ENCODE measurements at places on chromosomes 7 and 10.

DNA sequence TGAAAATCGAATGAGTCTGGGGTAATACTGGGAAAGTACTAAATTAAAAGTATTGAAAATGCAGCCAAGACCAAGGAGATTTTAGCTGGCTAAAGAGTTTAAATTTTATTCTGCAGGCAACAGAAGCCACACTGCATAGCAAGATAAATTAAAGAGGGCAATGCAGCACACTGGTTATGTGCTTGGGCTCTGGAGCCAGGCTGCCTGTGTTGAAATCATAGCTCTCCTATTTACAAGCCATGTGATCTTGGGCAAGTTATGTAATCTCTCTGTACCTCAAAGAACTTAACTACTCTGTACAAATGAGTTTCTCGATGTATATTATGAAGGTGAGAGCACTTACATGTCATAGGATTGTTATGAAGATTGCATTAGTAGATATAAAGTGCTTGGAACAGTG is 9.9 kb downstream of the SLC25A13 start:
- DNase-seq = peak; percentile 73

- DNase-seq = no peak
Observed at GRCh38 chr7:116957874-116958273, 4.6 kb downstream of the ST7 start.

- DNase-seq = no peak
Observed at GRCh38 chr7:137668404-137668803, 178.4 kb downstream of the DGKI start.

GRCh38 chr7:89223900-89224395 is 428.4 kb upstream of the TEX47 start:
- DNase-seq = no peak

GRCh38 chr10:124522933-124523871 is 61.6 kb downstream of the LHPP start:
- DNase-seq = no peak

DNA sequence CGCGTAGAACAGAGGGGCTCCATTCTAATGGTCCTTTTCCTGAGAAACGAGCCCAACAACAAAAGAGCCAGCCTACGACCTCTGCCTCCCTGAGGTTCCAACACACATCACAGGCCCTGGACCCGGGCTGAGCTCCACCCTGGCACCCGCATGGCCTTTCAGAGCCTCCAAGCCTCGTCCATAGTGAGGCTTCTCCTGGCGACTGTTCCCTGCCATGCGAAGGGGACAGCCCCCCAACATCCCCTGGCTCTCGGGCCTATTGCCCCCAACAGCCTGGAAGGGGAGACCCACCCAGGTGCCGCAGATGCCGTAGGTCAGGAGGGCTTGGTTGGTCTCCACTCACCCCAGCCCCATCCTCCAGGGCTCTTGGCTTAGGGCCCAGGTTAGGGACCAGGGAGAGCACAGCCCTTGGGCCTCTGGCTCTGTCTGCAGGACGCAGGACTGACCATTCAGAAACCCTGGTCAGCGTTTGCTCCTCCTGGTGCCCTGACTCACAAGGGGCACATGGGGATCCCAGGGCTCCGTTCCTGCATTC is 91.5 kb downstream of the TCERG1L start:
- DNase-seq = no peak

- DNase-seq = no peak
Observed at GRCh38 chr10:7035126-7035761, 375.6 kb downstream of the SFMBT2 start.

DNA sequence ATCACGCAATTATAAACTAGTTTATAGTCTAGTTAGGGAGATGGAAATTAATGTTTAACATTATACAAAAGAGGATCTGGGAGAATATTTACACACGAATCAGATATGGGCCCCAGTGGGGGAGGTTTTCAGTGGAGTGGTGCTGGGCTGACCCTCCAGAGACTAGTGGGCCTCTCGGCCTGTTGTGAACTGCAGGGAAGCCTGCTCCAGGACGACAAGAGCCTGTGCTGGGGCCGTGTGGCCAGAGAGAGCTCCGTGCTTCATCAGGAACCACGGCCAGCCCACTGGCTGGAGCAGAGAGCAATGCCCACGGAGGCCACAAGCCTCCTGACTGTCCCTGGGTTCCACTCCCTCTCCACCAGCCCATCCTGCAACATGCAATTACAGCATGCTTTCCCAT is 11.3 kb upstream of the ESYT2 start:
- DNase-seq = no peak

DNA sequence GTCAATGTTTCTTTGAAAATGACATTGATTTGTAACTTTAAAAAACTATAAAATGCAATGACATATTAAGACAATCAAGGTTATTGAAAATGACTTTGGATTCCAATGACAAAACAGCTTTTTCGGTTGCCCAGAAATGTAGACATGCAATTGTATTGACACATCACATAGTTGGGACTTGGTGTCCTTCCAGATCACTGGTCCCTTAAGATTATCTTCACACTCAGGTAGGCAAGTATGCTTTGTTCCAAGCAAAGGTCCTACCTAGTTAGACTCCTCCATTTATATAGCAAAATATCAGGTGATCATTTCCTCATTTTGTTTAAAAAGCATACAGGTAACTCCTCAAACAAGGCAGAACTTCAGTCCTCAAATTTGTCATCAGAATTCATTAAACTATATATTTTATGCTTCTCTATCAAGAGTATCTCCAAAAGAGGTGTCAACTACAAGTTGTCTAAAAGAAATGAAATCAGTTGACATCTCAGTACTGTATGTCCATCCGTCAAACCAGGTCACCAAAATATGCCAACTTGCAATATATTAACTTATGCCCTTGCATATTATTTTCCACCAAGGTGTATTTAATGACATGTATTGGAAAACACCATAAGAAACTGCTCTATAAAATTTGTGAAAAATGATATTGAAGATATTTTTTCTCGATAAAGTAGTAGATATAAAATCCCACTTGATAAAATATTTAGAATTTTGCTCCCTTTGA is 64.6 kb downstream of the TSPAN12 start:
- no peak for DNase-seq

GRCh38 chr10:34119456-34119855 is 695.6 kb downstream of the PARD3 start:
- no peak for DNase-seq

- no peak for DNase-seq
Observed at GRCh38 chr7:48305661-48306060, 134.4 kb downstream of the ABCA13 start.

DNA sequence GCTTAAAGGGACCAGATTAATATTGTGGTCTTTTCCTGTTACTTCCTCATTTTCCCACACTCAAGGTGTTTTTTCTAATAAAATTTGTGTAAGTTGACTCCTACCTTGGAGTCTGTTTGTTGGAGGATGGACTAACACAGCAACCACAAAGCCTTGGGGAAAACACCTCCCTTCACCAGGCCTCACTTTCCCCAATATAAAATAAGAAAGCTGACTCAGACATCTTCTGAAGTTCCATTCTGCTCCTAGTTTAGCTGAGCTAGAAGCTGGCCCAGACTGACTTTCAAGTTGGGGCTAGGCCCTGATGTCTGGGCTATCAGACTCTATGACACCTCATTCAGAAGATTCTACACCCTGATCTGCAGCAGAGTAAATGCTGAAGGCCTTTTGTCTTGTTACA is 73.0 kb upstream of the ADRB1 start:
- DNase-seq = no peak

- DNase-seq = peak; percentile 16
Observed at GRCh38 chr7:38411404-38411803, 138.0 kb upstream of the TARP start.

DNA sequence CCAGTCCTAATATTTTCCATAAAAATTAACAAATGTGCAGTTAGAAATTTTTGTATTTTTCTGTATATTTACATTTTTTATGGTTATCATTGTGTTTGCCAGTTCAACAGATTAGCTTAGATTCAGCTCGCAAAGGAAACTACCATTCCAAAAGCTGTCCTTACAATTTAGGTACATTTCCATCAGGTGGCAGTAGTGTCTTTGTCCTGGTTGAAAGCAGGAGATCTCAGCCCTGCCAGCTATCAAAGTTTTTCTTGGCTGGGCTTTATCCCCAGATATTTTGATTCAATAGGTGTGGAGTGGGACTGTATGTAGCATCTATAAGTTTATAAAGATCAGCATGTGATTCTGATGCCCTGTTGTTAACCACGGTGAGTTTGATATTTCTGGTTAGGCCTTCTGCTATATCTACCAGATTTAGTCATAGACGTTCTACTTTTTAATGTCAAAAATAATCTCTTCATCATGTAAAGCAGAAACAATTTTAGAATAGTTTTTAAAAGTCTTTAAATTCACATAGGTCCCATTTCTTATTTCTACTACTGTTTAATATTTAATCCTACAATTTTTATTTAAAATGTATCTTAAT is 15.5 kb upstream of the ICA1 start:
- no peak for DNase-seq

- no peak for DNase-seq
Observed at GRCh38 chr7:111690364-111691111, 128.2 kb upstream of the IMMP2L start.

DNA sequence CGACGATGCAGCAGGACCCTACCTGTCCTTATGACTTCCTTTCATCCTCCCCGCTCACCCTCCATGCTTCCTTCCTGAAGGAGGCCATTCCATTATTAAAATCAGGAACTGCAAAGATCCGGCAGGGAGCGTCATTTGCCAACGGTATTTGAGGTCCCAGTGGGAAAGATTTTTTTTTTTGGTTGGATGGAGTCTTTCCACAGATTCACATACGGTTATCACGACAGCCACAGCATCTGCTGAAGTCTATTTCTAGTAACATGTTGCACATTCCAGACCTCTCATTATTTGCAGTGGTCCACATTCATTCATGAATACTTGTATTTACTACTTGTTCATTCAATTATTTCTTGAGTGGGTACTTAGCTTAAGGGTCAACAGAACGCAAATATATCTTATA is 94.7 kb upstream of the LYZL2 start:
- no peak for DNase-seq

GRCh38 chr7:18180685-18181084 is 153.0 kb upstream of the PRPS1L1 start:
- DNase-seq = no peak

- DNase-seq = no peak
Observed at GRCh38 chr7:117364339-117365080, 41.7 kb upstream of the WNT2 start.
